HFFc6 (cell line): ENCODE measurements at places on chromosomes 5 and 9. TPM values are rescaled to one million over a fixed set of nuclear protein-coding genes. Genes with fewer than 3 reads are reported as not detected.

Gene SGCD
- 5.1 to 7.9 TPM (median 6.7 TPM) in 3 replicates for total RNA-seq

Gene CBY3
- total RNA-seq = not detected in 2 replicates

Gene CCL21
- not detected in 3 replicates for total RNA-seq

Gene ZNF474
- total RNA-seq = 0.11 and 0.21 TPM in 2 replicates

Gene ECSCR
- 0.61 to 0.89 TPM (median 0.66 TPM) in 3 replicates for total RNA-seq

Gene CD274
- 9.6 to 15.9 TPM (median 11.9 TPM) in 3 replicates for total RNA-seq

Gene NUP155
- total RNA-seq = 21.4 and 30.6 TPM in 2 replicates

Gene TMEFF1
- 1.9 and 2.7 TPM in 2 replicates for total RNA-seq

Gene TLR4
- 2.6 to 21.5 TPM (median 20.2 TPM) in 3 replicates for total RNA-seq

Gene AGXT2
- total RNA-seq = not detected in 3 replicates

Gene TYRP1
- total RNA-seq = not detected in 3 replicates

Gene PCDHGC5
- 2.6 to 5.7 TPM (median 5.4 TPM) in 3 replicates for total RNA-seq

Gene SPINK4
- total RNA-seq = not detected in 3 replicates

Gene IL3
- not detected in 2 replicates for total RNA-seq

Gene LHX6
- not detected in 3 replicates for total RNA-seq

Gene SPINK7
- not detected in 3 replicates for total RNA-seq

Gene PCDHGA3
- total RNA-seq = 1.9 to 9.5 TPM (median 7.7 TPM) in 3 replicates

Gene BHMT2
- total RNA-seq = 0.23 to 1.1 TPM in 2 of 3 replicates, not detected in the other

Gene AMBP
- not detected in 3 replicates for total RNA-seq

Gene MAML1
- 14.7 to 16.3 TPM (median 16.2 TPM) in 3 replicates for total RNA-seq

Gene TAF11L5
- not detected in 3 replicates for total RNA-seq
